ENCODE measurements at places on chromosomes 11 and 22.

DNA sequence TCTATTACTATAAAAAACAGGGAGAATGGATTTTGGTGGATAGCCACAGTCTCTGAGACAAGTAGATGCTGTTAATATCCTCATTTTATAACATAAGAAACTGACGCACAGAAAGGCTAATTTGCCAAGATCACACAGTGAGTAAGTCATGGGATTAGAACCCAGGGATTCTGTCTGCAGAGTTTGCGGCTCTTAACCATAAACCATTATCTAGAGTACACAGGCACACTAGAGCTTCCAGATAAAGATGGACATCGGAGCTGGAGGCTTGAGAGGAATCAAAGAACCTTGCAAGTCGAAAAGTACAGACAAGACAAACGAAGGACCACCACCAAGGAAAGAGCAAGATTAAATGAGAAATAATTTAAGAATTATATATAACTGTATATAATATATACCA lies 11.3 kb downstream of the LGALS12 start:
- no peak for DNase-seq

DNA sequence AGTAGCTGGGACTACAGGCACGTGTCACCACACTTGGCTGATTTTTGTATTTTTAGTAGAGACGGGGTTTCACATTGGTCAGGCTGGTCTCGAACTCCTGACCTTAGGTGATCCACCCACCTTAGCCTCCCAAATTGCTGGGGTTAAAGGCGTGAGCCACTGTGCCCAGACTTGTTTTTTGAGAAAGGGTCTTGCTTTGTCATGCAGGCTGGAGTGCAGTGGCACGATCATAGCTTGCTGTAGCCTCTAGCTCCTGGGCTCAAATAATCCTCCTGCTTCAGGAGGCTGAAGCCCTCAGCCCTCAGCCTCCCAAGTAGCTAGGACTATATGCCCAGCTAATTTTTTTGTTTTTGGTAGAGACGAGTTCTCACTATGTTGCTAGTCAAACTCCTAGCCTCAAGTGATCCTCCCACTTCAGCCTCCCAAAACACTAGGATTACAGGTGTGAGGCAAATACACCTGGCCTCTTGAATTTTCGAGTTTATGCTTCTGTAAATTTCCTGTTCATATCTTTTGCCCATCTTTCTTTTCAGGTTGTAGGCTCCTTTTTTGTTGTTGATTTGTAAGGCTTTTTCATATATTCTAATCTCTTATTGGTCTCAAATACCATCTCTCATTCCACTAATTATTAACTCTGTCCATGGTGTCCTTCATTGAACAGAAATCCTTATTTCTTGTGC lies 3.4 kb upstream of the RBM4B start:
- DNase-seq: no peak

DNA sequence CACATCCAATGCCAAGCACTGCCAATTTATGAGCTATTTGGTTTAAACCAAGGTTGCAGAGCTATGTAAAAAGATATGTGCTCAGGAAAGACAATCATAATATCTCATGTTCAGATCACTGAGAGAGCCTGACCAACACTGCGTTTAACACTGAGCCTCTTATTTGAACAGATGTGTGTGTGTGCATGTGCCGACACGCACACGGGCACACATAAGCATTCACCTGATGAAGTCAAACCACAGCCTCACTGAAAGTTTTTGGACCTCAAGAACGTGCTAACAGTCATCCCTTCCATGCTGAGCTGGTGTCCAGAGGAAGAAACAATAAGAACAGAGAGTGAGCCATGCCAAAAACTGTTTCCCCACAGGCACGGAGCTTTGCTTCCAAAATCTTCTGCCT lies 23.4 kb downstream of the HPS4 start:
- DNase-seq: no peak

- no peak for DNase-seq
These were observed 8.6 kb downstream of the REXO2 start for GRCh38 chr11:114447892-114448291.

DNA sequence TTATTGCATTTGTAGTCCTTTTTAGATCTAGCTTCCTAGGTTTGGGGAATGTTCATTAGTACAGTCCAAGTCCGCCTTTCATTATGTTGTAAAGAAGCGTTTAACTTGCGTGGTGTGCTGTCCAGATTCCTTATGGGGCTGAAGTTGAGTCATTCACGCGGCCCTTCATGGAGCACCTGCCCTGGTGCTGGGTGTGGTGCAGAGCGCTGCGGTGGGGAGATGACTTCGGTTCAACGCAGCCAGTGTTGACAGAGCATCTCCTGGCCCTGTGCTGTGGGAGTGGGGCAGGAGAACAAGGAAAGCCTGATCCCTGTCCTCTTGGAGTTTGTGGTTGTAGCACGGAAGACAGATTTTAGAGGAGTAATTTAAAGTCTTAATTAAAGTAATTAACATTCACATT lies 152.0 kb downstream of the TBC1D22A start:
- no peak for DNase-seq

GRCh38 chr22:38213990-38214301 lies 12.2 kb downstream of the MAFF start:
- no peak for DNase-seq

- no peak for DNase-seq
These were observed 87.1 kb upstream of the TMEM45B start for GRCh38 chr11:129728581-129728980.

- DNase-seq: no peak
These were observed 1.4 kb upstream of the NXF1 start for GRCh38 chr11:62806611-62807121.

GRCh38 chr11:122144752-122145151 lies 28.7 kb upstream of the BLID start:
- no peak for DNase-seq

DNA sequence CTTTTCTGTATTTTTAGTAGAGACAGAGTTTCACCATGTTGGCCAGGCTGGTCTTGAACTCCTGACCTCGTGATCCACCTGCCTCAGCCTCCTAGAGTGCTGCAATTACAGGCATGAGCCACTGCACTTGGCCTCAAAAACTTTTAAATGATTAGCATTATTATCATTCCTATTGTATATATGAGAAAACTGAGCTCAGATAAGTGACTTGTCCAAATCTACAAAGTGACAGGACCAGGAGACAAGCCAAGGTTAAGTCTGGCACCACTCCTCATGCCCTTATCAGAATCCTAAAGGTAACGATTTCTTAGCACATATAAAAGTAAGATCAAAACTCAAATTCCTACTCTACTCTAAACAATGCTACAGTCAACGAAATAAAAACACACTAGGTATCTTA lies 32.2 kb upstream of the CHRNA10 start:
- DNase-seq: no peak

- no peak for DNase-seq
These were observed 26.8 kb upstream of the PHLDA2 start for GRCh38 chr11:2955906-2956476.

GRCh38 chr11:131511794-131512193 lies 141.4 kb downstream of the NTM start:
- no peak for DNase-seq

All from HS-27A (cell line).